GM23338 (cell line): ENCODE measurements at places on chromosomes 12 and 14. TPM values are rescaled to one million over a fixed set of nuclear protein-coding genes. Genes with fewer than 3 reads are reported as not detected.
A peak's percentile ranks its signal among the peaks of the same experiment; 100 is the strongest.

ARHGAP5 gene
- 68.7 and 72.6 TPM in 2 replicates for total RNA-seq

MON2 gene
- total RNA-seq = 27.3 and 32.2 TPM in 2 replicates

CCDC85C gene
- total RNA-seq = 24.9 and 26.8 TPM in 2 replicates

DIO3 gene
- 0.28 TPM in 1 of 2 replicates, not detected in the other for total RNA-seq

PIWIL1 gene
- total RNA-seq = not detected in 2 replicates

ACVRL1 gene
- total RNA-seq = 0.28 and 0.62 TPM in 2 replicates

TNFAIP2 gene
- total RNA-seq = 9.8 and 14.1 TPM in 2 replicates

ENDOU gene
- not detected in 2 replicates for total RNA-seq

IKBIP gene
- 15.4 and 17.8 TPM in 2 replicates for total RNA-seq

WSCD2 gene
- 0.58 and 3.1 TPM in 2 replicates for total RNA-seq

RHOF gene
- 31.9 and 53.4 TPM in 2 replicates for total RNA-seq

- no peaks in the 10 kb centered on the region for H3K27me3 ChIP-seq
- H3K36me3 ChIP-seq = no peaks in the 10 kb centered on the region
- no peak overlapping the region for H3K4me3 ChIP-seq
- DNase-seq = no peak
- peaks cover 6% of the 10 kb centered on the region for H3K4me1 ChIP-seq
Observed at GRCh38 chr14:27668531-27668930, 1070.7 kb upstream of the NOVA1 start.

DNA sequence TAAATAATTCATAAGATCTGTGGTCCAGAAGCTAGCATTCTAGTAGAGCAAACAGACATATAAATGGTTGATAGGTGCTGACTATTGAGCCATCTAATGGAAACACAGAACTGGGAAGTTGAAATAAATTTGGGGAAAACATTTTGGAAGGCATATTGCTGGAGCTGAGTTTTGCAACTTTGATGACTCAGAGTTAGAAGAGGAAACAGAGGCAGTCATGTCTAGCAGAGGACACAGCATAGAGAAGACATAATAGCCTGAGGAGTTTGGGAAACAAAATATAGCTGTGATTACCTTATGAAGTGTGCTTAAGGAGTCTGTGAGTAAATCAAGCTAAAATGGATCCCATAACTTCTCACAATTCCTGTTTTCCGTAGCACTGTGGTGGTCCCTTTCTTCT lies 86.9 kb upstream of the FLRT2 start:
- no peaks in the 10 kb centered on the region for H3K36me3 ChIP-seq
- H3K27ac ChIP-seq = no peak overlapping the region
- DNase-seq = no peak
- no peaks in the 10 kb centered on the region for H3K4me1 ChIP-seq
- no peaks in the 10 kb centered on the region for H3K27me3 ChIP-seq

DNA sequence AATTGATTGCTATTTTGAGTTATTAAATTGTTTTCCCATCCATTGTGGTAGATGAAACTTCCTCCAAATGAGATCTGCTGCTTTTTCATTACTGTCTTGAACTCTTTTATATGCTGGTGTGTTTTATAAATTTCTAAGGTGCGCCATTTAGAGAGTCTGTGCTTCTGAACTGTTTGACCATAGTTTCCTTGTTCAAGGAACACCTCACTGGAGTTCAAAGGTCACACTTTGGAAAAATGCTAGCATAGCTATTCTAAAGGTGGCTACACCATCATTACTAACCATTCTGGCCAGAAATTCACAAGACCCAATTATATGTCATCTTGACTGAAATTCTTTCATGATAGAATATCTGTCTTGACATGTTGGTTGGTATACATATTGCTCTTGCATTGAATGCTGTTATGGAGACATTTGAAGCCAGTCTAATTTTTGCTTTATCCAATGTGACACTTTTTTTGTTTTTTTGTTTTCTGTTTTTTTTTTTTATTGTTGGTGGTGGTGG lies 269.5 kb downstream of the PAWR start:
- no peak for DNase-seq
- no peaks in the 10 kb centered on the region for H3K27me3 ChIP-seq
- H3K27ac ChIP-seq = no peak overlapping the region
- H3K36me3 ChIP-seq = no peaks in the 10 kb centered on the region
- H3K4me3 ChIP-seq = no peak overlapping the region

DNA sequence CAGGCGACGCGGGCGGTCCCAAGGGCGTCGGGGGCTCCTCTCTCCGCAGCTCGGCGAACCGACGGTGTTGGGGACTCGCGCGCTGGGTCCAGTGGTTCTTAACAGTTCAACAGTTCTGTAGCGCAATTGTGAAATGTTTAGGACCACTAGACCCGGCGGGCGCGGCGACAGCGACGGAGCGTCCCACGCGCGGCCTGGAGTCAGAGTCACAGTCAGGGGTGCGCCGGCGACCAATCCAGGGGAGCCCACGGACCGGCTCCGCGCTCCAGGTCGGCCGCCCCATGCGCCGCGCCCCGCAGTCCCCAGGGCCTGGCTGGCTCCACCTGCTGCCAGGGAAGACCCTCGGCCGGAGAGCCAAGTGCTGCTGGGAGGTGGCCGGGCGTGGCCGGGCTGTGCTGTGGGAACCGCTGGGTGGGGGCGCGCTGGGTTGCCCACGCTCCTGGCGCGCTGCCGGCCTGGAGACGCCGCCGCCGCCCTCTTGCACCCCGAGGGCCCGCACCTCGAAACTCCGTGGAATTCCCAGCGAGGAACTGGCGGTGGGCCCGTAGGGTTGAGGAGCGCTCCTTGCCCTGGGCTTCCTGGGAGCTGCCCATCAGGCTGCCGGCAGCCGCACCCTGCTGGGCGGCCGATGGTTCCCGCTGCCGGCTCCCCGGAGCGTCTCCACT lies 20.9 kb upstream of the KIF26A start:
- peak overlapping the region; percentile 59 for H3K4me3 ChIP-seq
- H3K4me1 ChIP-seq = no peaks in the 10 kb centered on the region; the same call in 1 of the 2 replicates
- H3K27ac ChIP-seq = no peak overlapping the region
- H3K36me3 ChIP-seq = no peaks in the 10 kb centered on the region

GRCh38 chr12:58099476-58099875 lies 158.1 kb downstream of the ATP23 start:
- H3K36me3 ChIP-seq = no peaks in the 10 kb centered on the region
- no peak for DNase-seq
- no peaks in the 10 kb centered on the region for H3K27me3 ChIP-seq
- H3K4me1 ChIP-seq = no peaks in the 10 kb centered on the region
- H3K27ac ChIP-seq = no peak overlapping the region
- no peak overlapping the region for H3K4me3 ChIP-seq

DNA sequence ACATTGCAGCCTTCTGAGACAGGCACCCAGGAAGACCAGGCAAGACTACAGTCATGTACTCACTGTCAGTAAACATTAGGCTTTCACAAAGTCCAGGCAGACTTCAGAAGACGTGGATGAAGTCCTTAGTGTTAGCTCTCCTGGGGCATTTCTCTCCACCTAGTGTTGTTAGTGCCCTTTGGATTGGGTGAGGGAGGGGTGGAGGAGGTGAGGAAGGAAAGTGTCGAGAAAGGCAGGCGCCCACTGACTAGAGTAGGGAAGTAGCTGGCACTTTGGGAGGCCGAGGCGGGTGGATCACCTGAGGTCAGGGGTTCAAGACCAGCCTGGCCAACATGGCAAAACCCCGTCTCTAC lies 20.2 kb downstream of the TMEM229B start:
- no peaks in the 10 kb centered on the region for H3K4me1 ChIP-seq
- H3K36me3 ChIP-seq = no peaks in the 10 kb centered on the region
- no peak overlapping the region for H3K27ac ChIP-seq

GRCh38 chr12:80709811-80710726 lies 2.6 kb downstream of the MYF6 start:
- DNase-seq = peak; percentile 87
- peaks cover 70% of the 10 kb centered on the region for H3K4me1 ChIP-seq
- H3K27me3 ChIP-seq = peaks cover 100% of the 10 kb centered on the region
- no peaks in the 10 kb centered on the region for H3K36me3 ChIP-seq
- H3K27ac ChIP-seq = no peak overlapping the region

- H3K4me3 ChIP-seq = no peak overlapping the region
- DNase-seq = no peak
- H3K27ac ChIP-seq = no peak overlapping the region
- H3K4me1 ChIP-seq = peaks cover under 1% of the 10 kb centered on the region; the same call in 1 of the 2 replicates
Observed at GRCh38 chr14:78904094-78904493, 733.9 kb downstream of the NRXN3 start.

DNA sequence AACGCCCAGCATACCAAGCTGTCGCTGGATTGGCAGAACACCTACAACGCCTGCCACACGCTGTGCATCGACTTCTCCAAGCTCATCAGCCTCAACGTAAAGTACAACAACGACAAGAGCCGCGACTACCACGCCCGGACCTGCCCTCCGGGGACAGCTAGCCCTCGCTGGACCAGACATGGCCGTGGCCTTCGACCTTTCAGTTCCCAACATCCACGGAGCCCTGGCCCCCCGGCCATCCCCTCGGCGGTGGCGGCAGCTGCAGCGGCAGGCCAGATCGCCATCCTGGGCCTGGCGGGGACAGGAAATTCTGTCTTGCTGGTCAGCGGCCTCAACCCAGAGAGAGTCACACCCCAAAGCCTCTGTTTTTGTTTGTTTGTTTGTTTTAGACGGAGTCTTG lies 132.6 kb upstream of the FUT8 start:
- H3K4me1 ChIP-seq = peaks cover 16% of the 10 kb centered on the region
- no peak overlapping the region for H3K27ac ChIP-seq

- H3K4me1 ChIP-seq = peaks cover 53% of the 10 kb centered on the region
- no peak overlapping the region for H3K27ac ChIP-seq
- H3K27me3 ChIP-seq = no peaks in the 10 kb centered on the region
- DNase-seq = peak; percentile 95
- no peak overlapping the region for H3K4me3 ChIP-seq
- H3K36me3 ChIP-seq = no peaks in the 10 kb centered on the region
Observed at GRCh38 chr12:57452937-57453509, 2.1 kb upstream of the INHBE start.

DNA sequence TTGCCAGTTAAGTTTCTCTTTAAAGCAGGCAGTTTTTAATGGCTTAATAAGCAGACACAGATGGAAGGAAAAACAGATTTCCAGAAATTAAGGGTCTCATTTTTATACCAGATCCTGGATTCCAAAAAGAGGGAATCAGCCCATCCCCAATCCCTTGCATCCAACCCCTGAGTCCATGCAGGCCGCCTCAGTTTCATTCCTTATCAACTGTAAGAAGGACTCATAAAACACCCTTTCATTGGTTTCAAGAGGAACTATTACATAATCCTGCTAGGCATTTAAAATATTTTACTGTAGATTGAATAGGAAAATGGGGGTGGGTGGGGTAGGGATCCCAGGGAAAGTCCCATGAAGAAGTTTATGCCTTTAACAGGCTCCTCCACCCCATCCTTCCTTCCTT lies 9.4 kb downstream of the CCDC184 start:
- DNase-seq = no peak
- no peaks in the 10 kb centered on the region for H3K36me3 ChIP-seq
- no peak overlapping the region for H3K27ac ChIP-seq
- no peak overlapping the region for H3K4me3 ChIP-seq
- peaks cover 26% of the 10 kb centered on the region; the same call in 1 of the 2 replicates for H3K27me3 ChIP-seq
- peaks cover 8% of the 10 kb centered on the region for H3K4me1 ChIP-seq

DNA sequence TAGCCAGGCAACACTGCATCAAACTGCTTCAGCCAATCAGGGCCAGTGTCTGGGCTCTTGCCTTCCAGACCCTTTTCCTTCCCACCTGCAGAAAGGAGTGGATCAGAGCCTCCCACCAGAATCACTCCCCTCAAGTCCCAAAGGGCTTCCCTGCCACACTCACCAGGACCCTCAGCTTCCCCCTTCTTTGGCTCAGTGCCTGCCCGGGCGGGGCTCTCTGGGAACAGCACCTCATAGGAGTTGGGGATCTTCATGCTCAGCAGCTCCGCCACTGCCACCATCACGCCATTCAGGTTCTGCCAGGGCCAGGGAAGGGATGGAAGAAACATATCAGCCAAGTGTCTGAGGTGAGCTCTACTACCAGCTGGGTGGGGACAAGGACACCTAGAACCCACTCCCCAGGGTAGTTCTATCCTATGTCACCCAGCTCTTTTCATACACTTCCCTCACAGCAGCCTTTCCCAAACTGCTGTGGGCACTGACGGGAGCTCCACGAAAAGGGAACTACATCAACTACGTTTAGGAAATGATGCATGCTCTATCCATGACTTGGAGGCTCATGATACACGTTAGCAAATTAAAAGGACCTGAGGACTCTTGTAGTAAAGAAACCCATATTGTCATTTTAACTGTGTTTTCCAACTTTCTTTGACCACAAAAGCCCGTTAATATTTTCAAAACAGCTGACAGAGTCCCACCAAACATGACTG lies 9.4 kb upstream of the PRKAG1 start:
- no peaks in the 10 kb centered on the region for H3K27me3 ChIP-seq
- no peak for DNase-seq
- no peak overlapping the region for H3K27ac ChIP-seq
- H3K4me1 ChIP-seq = no peaks in the 10 kb centered on the region

DNA sequence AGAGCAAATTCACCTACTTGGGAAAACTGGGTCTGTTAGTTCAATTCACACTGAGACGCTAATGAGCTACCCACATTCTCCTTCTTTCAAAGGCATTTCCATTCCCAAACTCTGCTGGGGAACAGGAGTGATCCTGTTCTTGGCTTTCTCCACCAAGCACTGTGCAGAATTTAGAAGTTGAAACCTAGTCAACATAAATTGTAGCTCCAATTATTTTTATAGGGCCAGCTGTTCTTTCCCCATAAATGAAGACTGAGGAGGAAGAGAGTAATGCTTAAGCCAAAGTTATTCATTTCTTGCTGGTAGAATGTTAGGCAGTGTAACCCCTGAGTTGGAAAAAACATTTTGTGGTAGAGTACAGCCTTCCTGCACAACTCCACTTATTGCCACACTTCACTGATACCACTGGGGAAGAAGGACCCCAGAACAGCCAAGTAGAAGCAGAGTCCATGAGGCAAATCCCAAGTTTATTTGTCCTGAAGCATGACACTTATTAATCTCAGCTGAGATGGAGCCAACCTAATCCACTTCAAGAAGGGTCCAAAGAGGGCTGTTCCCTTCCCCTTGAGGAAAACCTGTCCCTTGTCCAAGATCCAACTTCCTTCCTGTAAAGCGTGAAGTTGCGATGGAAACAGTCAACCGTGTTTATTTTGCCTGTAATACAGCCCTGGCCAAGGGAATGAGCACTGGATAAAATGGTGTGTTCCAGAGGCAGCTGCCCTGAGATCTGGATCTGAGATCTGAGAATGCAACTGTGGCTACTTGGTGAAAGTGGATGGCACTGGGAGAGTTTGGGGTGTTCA lies 151.8 kb downstream of the TBX5 start:
- no peak overlapping the region for H3K4me3 ChIP-seq

- no peak for DNase-seq
- no peaks in the 10 kb centered on the region for H3K4me1 ChIP-seq
- no peak overlapping the region for H3K4me3 ChIP-seq
- H3K27me3 ChIP-seq = no peaks in the 10 kb centered on the region
Observed at GRCh38 chr12:24039113-24039525, 89.6 kb upstream of the SOX5 start.

- H3K27ac ChIP-seq = no peak overlapping the region
- no peaks in the 10 kb centered on the region for H3K4me1 ChIP-seq
- DNase-seq = no peak
Observed at GRCh38 chr12:55915482-55915859, 12.2 kb downstream of the PYM1 start.

- no peaks in the 10 kb centered on the region for H3K4me1 ChIP-seq
- no peak overlapping the region for H3K27ac ChIP-seq
- H3K36me3 ChIP-seq = no peaks in the 10 kb centered on the region
- H3K27me3 ChIP-seq = no peaks in the 10 kb centered on the region
Observed at GRCh38 chr12:40261937-40262336, 37.1 kb downstream of the LRRK2 start.

GRCh38 chr14:83207550-83207949 lies 1673.9 kb upstream of the SEL1L start:
- H3K4me1 ChIP-seq = peaks cover 4% of the 10 kb centered on the region
- DNase-seq = no peak
- H3K27ac ChIP-seq = no peak overlapping the region
- no peaks in the 10 kb centered on the region for H3K27me3 ChIP-seq
